Stimulated activated CD4-positive, alpha-beta T cell treated with anti-CD3 and anti-CD28 coated beads, Interleukin-4, amount 100 ng/mL, for 4 hours (primary cell): ENCODE measurements at places on chromosomes 16 and 17.

- DNase-seq: no peak
Observed at GRCh38 chr16:68190736-68191510, 45.0 kb downstream of the ESRP2 start.

DNA sequence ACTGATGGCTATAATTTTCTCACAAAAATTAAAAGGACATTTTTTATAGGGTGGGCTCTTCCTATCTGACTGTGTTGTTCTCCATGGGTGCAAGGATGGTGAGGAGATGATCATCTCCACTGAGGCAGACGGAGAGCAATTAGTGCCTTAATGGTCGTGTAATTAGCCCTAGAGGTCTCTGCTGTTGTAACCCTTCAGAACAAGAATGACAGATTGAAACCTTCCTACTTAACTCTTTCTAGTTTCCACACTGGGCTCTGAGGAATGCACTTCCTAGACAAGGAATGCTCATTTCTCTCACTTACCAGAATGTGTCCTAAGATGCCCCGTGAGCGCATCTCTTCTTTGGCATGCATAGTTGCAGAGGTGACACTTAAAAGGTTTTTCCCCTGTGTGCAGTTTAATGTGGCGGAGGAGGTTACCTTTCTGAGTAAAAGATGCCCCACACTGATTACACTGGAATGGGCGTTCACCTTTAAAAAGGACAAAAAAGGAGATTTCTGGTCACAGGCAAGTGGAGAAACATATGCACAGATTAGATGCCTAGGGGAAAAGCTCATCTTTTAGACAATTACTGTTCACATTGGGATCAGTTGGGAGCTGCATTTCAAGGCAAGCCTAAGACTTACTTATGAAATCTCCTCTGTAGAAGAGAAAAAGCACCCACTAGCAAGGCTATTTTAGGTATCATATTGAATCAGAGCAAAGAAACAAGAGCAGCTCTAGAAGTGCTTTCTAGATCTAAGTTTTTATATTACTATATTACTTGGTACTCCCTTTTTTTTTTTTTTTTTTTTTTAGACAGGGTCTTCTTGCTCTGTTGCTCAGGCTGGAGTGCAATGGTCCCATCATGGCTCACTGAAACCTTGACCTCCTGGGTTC is 53.6 kb downstream of the GRB7 start:
- DNase-seq: peak; percentile 44

DNA sequence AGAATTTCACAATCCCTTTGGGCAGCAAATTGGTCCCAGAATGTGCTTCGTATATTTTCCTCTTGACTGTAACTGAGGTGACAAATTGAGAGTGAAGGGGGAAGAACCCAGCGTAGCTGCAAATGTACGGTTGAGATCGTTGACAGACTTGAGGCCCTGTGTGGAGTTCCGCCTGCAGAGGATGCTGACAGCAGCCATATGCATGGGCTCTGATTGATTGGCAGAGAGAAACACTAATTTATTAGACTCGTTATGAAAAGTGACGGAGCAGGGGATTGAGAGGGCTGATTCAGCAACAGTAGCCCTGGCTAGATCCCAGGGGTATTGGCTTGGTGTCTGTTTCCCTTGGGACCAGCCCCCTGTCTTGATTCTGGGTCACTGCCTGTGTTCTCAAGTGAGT is 930.1 kb upstream of the EEF2KMT start:
- no peak for DNase-seq

GRCh38 chr17:68576811-68577496 is 24.2 kb downstream of the FAM20A start:
- no peak for DNase-seq

- DNase-seq: no peak
Observed at GRCh38 chr17:78349891-78350642, 9.8 kb downstream of the SOCS3 start.

GRCh38 chr17:64534187-64534586 is 27.4 kb downstream of the CEP95 start:
- peak; percentile 2 for DNase-seq
